ENCODE measurements at places on chromosomes 12 and 14. TPM values are rescaled to one million over a fixed set of nuclear protein-coding genes. Genes with fewer than 3 reads are reported as not detected.
A peak's percentile ranks its signal among the peaks of the same experiment; 100 is the strongest.

ACOT4 gene
- not detected for total RNA-seq

DNA sequence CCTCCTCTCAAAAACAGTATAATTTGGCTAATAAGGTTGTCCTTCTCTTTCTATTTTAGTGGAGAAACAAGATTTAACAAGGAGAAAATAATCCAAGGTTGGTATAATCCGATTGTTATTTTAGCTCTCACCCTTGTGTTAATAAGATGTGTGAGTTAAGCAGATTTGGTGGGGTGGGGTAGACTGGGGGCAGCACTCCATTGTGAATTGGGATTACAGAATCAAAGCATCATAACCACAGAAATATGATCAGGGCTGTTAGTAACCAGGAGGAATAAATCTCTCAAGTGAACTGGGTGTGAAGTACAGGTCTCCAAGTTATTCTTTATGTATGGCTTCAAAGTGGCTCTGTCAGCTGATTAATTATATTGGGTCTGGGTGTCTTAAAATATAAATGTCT is 10.2 kb downstream of the TIGAR start:
- no peak for DNase-seq

- no peak for DNase-seq
These were observed 3.3 kb downstream of the NCKAP5L start for GRCh38 chr12:49824895-49825294.

- DNase-seq = peak; percentile 45
These were observed 872 bp downstream of the FAM177A1 start for GRCh38 chr14:35046751-35047536.

- DNase-seq = peak; percentile 4
These were observed 272.2 kb downstream of the ALG10B start for GRCh38 chr12:38588624-38589305.

HOXC4 gene
- not detected for total RNA-seq

AQP2 gene
- not detected for total RNA-seq

PRPH gene
- total RNA-seq = 6.9 TPM

LRRC43 gene
- not detected for total RNA-seq

GRCh38 chr12:77342253-77342652 is 276.9 kb upstream of the E2F7 start:
- no peak for DNase-seq

HSPB8 gene
- 46.0 TPM for total RNA-seq

LTB4R2 gene
- total RNA-seq = 4.7 TPM

SOX5 gene
- not detected for total RNA-seq

TAS2R14 gene
- total RNA-seq = 1.2 TPM

GRCh38 chr12:109689426-109689825 is 24.2 kb upstream of the FAM222A start:
- no peak for DNase-seq

- DNase-seq = no peak
These were observed 3.0 kb downstream of the ACRBP start for GRCh38 chr12:6644257-6644596.

DNA sequence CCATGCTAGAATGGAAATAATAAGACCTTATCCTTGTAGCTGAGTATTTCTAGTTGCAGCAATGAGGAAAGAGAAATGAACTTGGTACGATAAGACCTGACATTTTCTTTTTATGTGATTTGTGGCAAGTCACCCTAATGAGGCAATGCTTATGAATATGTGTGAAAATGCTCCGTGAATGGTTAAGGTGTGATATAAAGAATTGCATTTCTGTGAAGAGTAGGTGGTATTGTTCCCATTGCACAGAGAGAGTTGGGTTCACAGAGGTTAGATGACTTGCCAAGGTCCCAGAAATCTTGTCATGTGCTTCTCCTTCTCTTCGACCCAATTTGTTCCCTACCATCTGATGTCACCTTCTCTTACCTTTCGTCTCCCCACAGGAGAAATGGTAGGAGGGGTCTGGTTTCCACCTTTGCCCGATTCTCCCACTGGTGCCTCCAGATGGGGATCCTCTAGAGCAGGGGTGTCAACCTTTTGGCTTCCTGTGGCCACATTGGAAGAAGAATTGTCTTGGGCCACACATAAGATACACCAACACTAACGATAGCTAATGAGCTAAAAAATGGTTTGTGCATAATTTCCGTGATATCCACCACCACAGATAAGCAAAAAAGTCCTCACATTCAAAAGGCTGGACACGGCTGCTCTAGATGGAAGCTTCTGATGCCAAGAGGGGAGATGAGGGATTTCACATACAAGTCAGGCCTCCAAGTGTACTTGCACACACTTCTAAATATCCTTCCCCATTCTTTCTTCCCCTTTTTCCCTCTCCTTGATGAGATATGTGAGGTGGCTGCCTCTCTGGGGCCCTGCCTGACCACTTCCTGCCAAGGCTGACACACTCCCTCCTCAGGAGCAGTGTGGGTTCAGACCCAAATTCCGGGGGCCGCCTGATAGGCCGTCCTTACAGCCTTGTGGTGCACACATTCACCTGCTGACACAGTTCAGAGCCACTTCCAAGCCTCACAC is 96.1 kb downstream of the PLXNC1 start:
- no peak for DNase-seq

- no peak for DNase-seq
These were observed 135.6 kb downstream of the SAMD4A start for GRCh38 chr14:54702492-54702891.

DNA sequence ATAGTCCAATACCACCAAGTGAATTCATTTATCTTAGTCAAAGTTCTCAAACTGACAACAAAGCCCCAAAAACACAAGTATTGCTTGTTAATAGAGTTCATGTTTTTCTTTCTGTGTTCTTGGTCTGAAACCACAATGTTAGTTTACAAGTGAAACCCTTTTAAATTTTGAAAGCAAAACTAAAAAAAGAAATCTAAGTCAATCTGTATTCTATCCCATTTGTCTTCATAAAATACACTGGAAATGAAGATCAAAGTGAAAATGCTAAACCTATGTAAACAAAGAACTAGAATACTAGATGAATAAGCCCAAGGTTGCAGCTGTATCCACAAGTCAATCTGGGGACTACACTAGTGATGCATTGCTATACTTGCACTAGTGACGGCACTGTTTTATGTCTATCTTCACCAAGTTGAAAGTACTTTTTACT is 10.4 kb downstream of the MAP4K5 start:
- DNase-seq = no peak

- no peak for DNase-seq
These were observed at the start of gene CKB for GRCh38 chr14:103522649-103523574. CKB (minus strand) TSS chr14:103522830; CDS start chr14:103522493, 337 bp downstream.

- DNase-seq = no peak
These were observed 95.9 kb downstream of the TTC7B start for GRCh38 chr14:90720336-90720735.

DNA sequence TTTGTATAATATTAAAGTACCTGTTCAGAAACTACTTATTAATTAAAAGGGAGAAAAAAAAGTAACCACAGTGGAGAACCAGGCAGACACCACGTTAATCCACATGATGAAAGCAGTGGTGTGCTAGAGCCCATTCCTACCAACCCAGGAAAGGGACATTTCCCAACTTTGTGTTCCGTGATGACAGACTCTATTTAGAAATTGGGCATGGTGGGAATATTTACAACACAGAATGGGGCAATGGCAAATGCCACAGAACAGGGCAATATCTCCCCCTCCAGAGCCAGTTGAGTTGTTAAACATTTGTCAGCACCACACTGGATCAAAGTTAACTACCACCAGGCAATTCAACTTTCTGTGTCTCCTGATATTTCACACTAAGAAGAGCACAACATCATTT is 1.2 kb upstream of the HIGD1C start:
- no peak for DNase-seq

GRCh38 chr14:32331206-32331605 is 2.1 kb downstream of the AKAP6 start:
- no peak for DNase-seq

DNA sequence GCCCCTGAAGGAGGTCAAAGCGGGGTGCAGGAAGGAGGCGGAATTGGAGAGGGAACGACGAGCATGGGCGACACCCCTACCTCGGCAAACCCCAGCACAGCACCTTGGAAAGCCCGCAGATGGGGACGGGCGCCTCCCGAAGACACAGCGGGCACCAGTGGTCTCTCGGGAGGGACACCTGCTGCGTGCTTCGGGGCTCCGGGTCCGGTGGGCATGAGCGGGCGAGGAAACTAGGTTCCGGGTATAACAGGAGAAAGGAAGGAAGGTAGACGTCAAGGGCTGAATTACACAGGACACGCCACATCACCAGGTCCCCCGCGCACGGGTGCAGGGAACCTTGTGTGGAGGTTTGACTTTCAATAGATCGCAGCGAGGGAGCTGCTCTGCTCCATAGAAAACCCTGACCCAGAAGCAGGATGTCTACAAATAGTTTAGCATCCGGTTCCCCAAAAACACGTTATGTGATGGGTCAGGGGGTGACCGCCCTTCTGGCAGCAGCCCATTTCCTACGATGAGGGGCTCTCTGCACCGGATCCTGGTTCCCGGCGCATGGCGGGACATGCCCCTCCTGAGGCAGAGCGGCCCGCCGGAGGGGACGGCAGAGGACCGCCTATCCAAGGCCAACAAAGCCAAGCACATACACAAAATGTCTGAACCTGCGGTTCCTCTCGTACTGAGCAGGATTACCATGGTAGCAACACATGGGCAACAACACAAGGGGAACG is 196.9 kb downstream of the ALG10 start:
- DNase-seq = no peak

GRCh38 chr12:121499929-121500793 is 80.7 kb downstream of the KDM2B start:
- peak; percentile 35 for DNase-seq

DNA sequence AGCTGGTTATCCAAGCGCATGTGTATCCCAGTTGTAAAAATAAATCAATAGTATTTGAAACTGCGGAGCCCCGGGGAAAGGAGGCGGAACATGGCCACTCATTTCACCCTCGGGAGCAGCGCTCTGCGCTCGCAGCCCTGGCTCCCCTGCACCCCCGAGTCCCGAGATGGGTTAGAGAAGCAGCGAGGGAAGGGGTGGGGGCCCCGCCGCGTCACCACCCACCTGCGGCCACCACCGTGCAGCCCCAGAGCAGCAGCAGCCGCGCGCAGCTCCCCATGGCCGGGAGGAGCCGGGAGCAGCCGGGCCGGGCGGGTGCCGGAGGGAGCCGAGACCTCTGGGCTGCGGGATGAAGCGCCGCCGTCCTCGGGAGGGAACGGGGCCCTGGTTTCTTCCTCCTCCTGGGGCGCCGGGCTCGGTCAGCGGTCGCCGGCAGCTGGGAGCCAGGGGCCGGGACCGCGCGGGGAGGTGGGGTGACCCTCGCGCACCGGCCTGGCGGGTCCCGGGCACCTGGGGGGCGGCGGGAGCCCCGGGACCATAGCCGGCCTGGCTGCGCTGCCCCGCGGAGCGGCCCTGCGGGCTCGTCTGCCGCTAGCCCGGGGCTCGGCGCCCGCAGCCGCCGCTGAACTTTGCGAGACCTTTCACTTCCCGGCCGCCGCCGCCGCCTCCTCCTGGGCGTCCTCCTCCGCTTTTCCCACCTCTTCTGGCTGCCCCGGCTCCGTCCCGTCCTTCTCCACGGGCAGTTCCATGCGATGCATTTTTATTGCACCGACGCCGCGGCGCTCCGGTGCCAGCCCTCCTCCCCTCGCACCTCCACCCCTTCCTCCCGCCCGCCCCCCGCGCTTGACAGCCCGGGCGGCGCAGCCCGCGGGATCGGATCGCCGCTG is at the start of gene NTN4:
Gene NTN4 (minus strand): TSS at position 732 of the 884 bp plus-strand sequence. CDS start 455 bp downstream, at position 277.
- no peak for DNase-seq

DNA sequence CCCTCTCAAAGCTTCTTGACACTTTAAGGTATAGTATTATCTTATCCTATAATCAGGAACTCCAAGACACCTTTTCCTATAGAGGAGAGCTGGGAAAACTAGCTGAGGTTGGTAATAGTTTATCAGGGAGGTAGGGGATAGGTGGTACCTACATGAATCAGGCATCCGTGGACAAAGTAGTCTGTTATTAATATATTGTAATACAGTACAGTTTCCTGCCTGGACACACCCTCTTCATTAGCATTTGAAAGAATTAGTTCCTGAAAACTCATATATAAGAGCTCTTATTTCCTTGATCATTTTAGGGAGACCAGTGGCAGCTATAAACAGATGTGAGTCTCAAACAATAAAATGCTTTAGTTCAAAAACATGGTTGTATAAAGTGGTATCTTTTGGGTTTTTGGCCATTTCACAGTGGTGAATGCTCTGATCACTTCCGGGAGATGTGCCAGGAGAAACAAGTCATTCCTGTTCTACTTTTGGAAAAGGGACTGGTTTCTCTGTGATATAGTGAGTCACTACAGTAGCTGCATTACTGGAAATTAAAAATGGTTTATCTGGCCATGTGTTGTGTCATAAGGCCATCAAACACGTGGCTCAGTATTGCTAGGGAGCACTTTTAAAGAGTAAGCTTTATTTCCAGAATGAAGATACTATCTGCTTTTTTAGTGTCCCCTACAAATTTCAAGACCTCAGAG is 98.1 kb downstream of the KLRB1 start:
- DNase-seq = no peak

TAS2R9 gene
- not detected for total RNA-seq

DNA sequence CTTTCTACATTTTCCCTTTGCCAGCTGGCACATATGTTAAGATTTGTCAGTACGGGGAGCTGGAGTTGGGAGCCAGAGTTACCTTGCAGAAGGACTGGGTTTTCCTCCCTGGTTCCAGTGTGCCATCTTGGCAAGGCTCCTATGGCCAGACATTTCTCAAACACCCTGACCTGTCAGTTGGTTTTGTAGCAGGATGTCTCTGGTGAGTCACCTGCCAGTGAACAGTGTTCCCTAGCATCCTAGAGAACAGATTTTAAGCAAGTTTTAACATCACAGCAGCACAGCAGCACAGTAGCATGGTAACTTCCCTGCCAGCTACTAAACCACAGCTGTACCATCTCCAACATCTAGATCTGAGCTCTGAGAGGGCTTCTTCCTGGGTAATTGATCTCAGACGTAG is 26.2 kb upstream of the KTN1 start:
- DNase-seq = no peak

DNA sequence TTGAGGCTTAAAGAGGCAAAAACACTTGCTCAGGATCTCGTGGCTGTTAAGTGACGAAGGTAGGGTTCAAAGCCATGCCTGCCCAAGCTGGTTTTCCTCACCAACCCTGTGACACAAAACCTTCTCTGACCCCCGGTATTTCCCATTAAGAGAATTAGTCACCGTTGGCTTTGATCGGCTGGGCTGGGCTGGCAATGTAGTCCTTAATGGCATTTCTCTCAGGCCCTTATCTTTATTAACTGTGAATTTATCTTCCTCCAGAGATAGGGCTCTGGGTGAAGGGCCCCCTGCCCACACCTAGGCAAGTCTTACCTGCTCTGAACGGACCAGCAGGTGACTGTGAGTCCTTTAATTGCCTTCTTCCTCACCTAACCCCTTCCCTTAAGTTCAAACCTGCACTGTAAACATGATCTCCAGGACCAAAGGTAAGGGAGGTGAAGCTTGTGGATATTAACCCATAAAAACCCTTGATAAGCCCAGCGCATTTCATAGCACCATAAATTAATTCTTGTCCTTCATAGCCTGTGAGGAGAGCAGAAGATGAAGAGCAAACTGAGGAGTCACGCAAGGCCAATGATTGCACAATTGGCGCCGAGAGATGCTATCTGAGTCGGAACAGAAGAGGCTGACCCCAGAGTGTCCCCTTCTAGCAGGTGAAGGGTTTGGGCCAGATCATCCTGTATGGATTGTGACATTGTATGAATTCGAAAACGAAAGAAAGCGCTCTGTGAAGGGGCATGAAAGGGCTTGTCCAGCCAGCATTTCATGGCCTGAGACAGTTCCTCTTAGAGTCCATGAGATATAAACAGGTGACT is 790.8 kb upstream of the TBX3 start:
- no peak for DNase-seq
